Fibroblast of skin of left biceps (primary cell): ENCODE measurements at places on chromosomes 6 and 20.
A peak's percentile ranks its signal among the peaks of the same experiment; 100 is the strongest.

DNA sequence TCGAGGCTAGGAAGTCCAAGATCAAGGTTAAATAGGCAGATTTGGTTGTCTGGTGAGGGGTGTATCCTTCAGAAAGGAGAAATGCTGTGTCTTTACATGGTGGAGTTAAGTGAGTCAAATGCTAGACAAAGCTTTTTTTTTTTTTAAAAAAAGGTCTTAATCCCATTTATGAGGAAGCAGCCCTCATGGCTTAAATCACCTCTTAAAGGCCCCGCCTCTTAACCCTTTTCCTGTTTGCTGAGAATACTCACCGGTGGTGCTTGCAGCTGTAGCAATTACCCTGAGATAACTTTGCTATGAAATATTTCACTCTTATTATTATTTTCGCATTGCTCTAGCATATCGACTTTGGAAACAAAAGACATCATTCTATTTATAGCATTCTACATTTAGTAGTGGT lies 30.8 kb downstream of the FBXO30 start:
- no peak for DNase-seq

GRCh38 chr20:32368323-32368722 lies 10.2 kb downstream of the ASXL1 start:
- no peak for DNase-seq

DNA sequence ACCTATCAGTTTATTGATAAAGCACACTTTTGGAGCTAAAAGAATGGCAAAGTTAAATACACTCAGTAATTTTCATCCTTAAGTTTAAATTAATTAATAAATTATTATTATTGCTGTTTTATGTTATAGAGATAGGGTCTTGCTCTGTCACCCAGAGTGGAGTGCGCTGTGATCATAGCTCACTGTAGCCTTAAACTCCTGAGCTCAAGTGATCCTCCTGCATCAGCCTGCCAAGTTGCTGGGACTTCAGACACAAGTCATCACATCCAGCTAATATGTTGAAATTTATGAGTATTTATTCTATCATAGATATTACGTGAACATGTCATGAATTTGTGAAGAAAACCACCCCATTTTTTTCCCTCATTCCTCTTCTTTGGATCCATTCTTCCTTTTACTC lies 64.2 kb downstream of the GJA1 start:
- no peak for DNase-seq

DNA sequence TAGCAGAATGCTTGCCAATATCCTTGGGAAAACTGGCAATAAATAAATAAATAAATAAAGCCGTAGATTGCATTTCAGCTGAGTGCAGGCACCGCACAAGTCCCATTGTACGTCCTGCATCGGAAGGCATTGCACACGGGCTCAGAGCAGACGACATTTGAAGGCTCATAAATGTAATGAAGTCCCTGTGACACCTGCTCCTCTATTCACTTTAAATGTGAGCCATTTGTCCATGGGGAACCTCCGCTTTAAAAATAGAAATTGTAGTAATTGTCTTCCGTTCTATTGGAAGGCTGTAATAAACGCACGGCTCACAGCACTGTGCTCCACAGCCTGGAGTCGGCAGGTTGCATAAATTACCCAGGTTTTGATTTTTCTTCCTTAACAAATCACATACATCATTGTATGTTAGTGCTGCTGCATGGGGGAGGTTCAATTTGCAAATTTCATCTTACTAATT lies 32.6 kb downstream of the MYT1 start:
- no peak for DNase-seq

GRCh38 chr20:54100563-54100962 lies 30.2 kb upstream of the BCAS1 start:
- no peak for DNase-seq

DNA sequence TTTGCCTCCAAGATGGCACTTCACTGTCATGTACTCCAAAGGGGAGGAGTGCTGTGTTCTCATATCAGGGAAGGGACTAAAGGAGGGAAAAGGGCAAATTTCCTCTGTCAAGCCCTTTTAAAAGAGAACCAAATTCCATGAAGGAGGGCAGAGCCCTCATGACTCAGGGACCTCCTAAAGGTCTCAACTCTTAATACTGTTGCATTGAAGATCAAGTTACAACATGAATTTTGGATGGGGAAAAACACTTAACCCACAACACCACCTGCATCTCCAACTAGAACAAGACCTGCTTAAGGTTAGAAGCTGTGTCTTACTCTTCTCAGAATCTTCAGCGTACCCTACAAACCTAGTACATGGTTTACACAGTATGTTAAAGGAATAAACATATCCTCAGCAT lies 23.7 kb upstream of the FBXO30 start:
- no peak for DNase-seq

DNA sequence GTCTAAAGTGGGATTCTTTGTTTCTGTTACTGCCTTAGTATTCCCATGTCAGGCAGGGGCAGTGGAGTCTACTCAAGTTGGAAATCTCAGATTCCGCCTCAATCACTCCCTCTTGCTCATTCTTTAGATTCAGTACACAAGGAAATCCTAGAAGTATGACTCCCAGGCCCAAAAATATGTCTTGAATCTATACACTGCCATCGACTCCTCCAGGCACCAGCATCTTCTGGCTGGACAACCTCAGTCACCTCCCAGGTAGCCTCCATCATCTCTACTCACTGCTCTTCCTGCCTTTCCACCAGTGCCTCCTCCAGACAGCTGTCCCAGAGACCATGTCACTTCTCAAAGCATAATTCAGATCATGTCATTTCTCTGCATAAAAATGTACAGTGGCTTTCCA lies 329.9 kb downstream of the CDC5L start:
- no peak for DNase-seq

DNA sequence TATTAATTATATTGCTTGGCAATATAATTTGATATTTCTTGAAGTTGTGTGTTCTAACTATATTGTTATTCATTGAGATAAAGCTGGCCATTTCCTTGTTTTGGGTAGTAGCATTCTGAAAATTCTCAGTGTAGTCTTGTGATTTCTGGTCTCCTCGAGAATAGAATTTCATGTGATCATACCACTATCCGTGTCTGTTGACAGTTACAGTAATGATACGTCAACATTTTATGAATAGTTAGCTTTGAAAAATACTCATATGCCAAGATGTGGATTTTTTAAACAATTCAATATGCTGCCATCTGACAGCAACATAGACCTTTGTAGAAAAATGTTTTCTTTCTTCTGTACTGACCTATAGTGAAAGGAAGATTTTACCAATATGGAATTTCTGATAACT lies 723.7 kb upstream of the SLC35B3 start:
- no peak for DNase-seq

DNA sequence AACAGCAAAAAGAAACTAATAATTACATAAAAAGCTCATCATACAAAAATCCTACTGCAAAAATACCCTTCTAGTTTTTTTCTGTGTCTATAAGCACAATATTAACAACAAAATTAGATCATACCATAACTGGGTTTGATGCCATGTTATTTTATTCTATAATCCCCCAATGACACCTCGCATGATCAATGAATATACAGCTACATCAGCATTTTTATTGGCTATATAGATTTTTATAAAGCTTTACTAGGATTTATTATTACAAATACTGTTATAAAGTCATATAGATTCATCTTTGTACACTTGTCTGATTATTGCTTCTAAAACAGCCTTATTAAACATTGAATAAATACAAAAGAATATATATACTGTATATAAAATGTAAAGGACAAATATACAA lies 45.1 kb upstream of the GLP1R start:
- DNase-seq, result no peak

GRCh38 chr20:60057866-60058807 lies 99.9 kb downstream of the CDH26 start:
- DNase-seq, result peak; percentile 48

- no peak for DNase-seq
Observed at GRCh38 chr20:44997668-44998067, 31.4 kb downstream of the STK4 start.

DNA sequence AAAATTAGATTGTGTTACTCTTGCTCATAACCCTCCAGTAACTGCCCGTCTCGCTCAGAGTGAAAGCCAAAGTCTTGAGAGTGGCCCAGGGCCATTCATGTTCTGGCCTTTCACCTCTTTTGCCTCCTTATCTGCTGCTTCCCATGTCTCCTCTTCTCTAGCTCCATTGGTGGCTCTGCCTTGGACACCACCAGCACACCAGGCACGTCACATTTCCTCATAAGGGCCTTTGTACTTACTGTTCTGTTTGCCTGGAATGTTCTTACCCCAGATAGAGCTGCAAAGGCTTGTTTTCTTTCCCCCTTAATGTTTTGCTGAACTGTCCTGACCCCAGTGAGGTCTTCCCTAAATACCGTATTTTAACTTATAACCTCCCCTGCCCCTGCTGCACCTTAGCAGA lies 29.3 kb downstream of the MCM8 start:
- DNase-seq, result no peak

- no peak for DNase-seq
Observed at GRCh38 chr6:111600588-111601445, 4.9 kb downstream of the TRAF3IP2 start.
